ENCODE measurements at places on chromosomes 7 and 10.
A peak's percentile ranks its signal among the peaks of the same experiment; 100 is the strongest.

GRCh38 chr10:18377898-18378297, 237.7 kb downstream of the CACNB2 start:
- no peak for DNase-seq

DNA sequence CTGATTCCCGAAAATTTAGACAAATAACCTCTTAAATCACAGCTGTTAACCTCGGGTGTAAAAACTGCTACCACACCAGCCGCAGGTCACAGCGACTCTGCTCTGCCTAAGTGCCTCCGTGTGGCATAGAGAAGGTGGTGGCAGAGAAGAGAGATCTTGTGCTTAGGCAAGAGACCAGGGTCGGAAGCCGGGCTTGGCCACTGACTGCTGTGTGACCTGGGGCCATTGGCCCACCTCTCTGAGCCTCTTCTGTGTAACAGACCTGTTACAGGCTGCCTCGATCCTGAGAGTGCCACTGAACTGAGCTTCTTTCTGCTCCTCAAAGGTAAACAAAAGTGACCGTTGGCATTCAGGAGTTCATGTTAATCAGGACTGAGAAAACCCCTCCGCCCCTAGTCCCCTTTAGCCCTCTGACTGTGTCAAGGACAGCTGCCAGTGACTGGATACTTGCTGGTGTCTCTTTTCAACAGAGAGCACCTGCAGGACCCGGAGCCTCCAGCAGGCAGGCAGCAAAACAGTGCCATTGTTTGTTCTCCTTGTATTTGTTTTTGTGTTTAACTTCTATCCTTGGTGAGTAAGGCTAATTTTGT, 36.5 kb downstream of the ZMIZ1 start:
- no peak for DNase-seq

DNA sequence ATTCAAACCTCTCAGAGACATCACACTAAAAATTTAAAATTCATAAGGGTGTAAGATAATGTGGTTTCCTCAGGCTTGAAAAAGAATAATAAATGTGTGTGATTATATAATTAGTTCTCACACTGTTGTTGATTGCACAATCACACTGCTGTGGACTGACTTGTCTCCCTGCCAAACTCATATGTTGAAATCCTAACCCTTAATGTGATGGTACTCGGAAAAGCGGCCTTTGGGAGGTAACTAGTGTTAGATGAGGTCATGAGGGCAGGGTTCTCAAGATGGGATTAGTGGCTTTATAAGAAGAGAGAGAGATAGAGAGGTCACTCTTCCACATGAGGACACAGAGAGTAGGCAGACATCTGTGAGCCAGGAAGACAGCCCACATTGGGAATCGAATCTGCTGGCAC, 128.5 kb upstream of the COL1A2 start:
- no peak for DNase-seq

DNA sequence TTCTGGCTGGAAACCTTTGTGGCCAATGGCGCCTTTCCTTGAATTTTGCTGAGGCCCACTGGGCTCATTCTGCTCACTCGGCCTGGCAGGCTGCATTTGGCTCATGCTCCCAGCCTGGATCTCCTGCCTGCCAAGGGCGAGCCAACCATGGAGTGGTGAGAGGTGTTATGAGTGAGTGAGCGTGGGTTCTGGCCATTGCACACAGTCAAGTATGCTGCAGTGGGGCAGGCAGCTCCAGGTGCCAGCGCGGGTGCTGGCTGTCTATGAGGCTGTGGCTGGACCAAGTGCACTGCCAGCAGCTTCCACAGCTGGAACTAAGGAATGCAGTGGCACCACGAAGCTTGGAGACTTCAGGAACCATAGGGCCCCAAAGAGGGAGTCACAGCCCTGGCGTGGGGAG, 42.2 kb upstream of the TUBB8 start:
- DNase-seq = no peak

DNA sequence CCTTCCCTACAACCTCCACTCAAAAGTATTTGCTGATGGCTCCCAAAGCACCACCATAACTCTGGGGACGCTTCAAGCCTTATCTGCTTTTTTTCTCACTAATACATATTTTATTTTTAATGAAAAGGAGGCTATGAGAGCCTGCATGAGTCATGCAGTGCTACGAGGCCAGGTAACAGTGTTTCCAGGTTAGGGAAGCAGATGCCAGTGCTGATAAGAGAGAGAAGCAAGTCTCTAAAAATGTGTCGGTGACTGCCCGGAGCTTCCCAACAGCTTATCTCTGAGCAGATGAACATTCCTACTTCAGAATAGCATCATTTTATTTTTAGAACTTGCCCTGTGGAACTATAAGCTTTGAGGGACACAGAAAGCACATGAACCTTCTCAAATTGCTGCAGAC, 931.5 kb downstream of the CCSER2 start:
- DNase-seq = no peak

- DNase-seq = peak; percentile 24
These were observed 253.2 kb upstream of the ZNF32 start for GRCh38 chr10:43901744-43902504.

DNA sequence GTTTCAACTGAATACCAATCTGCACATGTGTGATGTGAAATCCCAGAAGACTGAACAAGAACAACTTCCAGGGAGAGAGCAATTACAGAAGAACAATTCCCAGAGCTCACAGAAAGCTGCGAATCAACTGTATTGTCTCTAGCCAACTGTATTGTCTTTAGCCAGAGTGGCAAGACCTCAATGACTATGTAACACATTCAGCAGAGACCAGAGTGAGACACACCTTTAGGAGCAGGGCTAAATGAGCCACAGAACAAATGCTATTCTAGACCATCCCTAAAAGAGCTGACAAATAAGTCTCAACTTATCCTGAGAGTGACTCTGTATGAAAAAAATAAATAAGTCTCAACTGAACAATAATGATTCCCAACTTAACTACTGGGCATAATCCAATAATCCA, 72.0 kb downstream of the KMT2C start:
- no peak for DNase-seq

DNA sequence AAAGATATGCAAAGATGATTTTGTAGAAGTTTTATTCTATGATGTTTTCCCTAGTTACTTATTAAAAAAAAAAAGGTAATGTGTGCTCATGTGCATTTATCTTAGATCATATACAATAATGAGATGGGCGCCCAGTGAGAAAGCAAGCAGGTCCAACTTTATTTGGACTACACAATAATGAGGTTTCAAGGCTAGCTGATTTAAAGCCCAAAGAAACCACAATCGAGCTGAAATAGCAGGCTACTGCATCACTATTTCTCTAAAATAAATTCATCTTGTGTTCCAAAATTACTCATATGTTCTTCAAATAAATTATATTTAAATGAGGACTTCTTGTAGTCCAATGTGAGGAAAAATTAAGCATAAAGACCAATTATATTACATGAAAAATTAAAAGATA, 110.1 kb downstream of the JMJD1C start:
- no peak for DNase-seq

All from OCI-LY7 (cell line).